Sigmoid colon (tissue), 7 donors: ENCODE measurements at places on chromosomes 13 and 19. TPM values are rescaled to one million over a fixed set of nuclear protein-coding genes. Genes with fewer than 3 reads are reported as not detected.

Gene SMIM44
- total RNA-seq = not detected

Gene FGF14
- 1.4 TPM for total RNA-seq

Gene C1QTNF9
- total RNA-seq = not detected

DNA sequence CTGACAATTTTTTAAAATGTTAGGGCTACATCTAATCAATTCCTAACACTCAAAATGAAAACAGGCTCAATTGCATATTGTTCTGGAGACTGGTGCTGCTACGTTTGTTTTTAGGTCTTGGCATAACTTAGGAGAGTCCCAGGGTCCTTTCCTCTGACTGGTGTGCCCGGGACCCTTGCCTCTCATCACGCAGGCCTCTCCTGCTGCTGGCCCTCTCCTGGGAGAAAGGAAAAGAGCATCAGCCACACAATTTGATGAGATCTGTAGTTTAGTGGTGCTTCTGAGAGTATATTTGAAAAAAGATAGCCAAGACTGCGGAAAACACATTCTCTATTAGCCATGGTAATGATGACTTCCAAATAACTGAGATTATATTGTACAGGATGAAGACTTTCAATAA, 380.0 kb downstream of the KLF12 start:
- no peak for DNase-seq

- DNase-seq = no peak
These were observed 395.8 kb upstream of the KLF12 start for GRCh38 chr13:74530011-74530410.
